MM.1S (cell line): ENCODE measurements at places on chromosomes 2 and 18.

DNA sequence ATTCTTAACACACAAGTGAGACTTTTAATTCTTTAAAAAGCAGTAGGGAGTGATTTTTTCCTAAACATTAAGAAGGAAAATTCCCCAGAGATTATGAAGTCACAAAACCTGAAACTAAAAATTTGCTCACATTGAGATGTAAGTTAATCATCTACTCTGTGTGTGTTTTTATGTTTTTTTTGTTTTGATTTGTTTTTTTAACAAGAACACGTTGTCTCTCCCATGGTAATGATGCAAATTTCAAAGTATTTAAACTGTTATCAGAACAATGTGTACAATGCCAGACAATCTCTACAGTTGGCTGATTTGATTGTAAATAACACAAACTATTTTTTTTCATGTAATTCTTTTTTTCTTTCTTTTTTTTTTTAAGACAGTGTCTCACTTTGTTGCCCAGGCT is 71.5 kb downstream of the COLEC12 start:
- no peak for DNase-seq

DNA sequence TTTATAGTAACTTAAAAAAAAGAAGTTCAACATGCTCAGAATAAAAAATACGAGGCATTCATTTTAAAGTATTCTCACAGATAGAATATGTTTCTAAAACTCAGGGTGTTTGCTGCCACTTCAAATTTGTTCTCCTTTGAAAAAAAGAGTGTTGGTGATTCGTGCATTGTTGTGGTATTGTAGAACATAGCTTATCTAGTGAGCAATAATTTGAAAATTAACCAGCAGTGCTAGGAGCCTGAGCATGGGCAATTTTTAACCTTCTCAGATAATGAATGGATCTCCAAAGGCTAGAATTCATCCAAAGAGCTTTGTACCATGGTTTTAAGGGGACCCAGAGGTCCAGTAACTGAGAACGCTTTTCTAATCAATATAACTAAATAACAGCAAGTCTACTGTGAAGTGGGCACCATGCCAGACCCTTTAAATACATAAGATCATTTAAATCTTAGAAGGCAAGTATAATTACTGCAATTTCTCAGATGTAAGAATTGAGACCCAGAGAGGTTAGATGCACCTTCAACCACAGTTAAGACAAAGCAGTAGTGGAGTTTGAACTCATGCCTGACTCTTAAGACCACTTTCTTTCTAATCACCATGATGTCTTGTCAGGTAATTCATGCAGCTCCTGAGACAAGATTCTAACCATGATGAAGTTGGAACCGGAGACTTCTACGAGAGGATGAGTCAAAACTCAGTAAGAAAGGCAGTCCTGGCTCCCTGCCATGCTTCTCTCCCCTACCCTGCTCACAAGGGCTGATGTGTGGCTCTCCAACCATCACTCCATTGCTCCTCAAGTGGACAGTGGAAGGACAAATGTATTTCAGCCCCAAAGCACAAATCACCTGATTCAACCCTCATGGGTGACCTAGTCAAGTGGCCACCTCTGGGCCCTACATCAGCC is 3.4 kb downstream of the CYRIA start:
- DNase-seq = no peak

- DNase-seq = no peak
Observed at GRCh38 chr2:94873362-94874276, 2.4 kb downstream of the TEKT4 start.

DNA sequence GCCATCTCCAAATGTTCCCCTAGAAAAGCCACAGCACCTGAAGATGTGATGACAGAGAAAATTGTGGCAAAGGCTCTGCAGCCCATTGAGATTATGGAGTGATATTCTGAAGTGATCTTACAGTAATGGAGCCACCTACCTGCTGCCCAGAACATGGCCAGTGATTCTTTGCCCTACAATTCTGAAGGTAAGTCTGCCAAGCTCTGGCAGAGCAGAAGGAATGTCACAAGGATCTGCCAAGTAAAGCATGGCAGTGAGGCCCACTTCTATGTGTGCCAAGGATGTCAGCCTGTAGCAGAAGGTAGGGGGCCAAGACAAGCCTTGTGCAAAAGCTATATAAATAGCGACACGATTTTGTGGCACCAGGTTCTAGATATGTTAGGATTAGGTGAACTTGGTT is 155.1 kb downstream of the RND3 start:
- DNase-seq = no peak

- DNase-seq = no peak
Observed at GRCh38 chr2:95353613-95354468, 48.7 kb upstream of the FAHD2A start.

DNA sequence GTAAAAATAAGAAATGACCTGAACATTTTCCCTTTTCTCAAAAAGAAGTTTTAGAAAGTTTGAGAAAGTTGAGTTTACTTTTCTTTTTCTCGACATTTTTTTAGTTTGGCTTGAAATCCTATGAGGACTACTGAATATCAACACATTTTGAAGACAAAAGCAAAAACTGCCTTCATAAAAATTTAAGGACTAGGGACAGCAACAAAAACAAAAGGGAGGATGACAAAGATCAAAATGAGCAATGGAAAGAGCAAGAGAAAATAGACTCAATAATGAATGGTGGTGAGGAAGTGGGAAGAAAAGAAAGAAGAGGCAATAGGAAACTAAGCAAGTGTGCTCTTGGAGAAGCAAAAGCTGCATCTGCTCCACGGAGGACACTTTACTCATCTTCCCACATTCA is 82.5 kb downstream of the ABCA12 start:
- no peak for DNase-seq

DNA sequence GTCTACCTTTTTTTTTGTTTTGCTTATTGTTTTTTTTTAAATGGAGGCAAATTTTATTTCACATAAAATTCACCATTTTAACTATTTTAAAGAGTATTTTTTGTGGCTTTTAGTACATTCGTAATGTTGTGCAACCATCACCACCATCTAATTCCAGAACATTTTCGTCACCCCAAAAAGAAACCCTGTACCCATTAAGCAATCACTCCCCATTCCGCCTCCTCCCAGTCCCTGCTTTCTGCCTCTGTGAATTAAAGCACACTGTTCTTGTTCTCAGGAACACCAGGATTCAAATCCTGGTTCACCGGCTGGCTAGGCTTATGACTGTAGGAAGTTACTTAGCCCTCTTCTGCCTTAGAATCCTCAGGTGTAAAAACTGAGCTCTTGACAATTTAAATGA is 36.9 kb upstream of the EPAS1 start:
- DNase-seq = no peak

GRCh38 chr2:127486247-127487058 is 39.8 kb downstream of the IWS1 start:
- no peak for DNase-seq
